ENCODE measurements at places on chromosomes 5 and 9.

- no peak for DNase-seq
Measured at GRCh38 chr9:38023661-38024035, 45.4 kb downstream of the SHB start.

DNA sequence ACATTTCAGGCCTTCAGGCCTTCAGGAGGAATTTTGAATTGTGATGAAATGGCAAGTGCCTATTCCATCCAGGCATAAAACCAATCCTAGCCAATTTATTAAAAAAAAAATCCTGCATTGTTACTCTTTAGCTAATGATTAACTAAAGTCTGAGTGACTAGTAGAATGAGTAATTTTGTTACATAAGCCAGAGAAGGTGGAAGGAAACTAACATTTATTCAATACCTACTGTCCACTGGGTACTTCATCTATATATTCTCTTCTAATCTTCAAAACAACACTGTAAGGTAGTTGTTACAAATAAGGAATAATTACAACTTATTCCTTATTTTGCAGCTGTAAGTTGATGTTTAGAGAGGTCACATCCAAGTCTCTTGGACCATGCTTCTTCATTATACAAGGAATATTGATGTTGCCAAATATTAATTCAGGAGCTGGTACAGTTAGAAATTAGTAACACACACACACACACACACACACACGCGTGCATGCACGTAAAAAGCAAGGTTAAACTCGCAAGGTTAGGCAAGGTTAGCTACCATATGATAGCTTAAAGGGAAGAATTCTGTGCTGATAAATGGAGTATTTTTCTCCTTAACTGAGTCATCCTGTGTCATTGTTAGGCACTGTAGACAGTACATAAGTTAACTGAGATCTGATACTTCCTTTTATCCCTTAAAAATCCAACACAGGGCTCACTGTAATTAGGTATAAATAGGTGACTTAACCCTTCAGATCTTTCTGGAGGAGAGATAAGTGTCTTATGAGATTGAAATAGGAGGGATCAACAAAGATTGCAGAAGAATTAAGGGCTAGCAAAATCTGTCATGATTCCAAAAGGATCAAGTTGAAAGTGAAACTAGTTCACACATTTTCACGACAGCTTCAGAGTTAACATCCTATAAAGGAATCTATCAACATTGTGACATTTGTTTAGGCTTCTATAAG is 596.9 kb downstream of the PDE4D start:
- no peak for DNase-seq

- no peak for DNase-seq
Measured at GRCh38 chr5:136506131-136506530, 140.8 kb upstream of the TRPC7 start.

DNA sequence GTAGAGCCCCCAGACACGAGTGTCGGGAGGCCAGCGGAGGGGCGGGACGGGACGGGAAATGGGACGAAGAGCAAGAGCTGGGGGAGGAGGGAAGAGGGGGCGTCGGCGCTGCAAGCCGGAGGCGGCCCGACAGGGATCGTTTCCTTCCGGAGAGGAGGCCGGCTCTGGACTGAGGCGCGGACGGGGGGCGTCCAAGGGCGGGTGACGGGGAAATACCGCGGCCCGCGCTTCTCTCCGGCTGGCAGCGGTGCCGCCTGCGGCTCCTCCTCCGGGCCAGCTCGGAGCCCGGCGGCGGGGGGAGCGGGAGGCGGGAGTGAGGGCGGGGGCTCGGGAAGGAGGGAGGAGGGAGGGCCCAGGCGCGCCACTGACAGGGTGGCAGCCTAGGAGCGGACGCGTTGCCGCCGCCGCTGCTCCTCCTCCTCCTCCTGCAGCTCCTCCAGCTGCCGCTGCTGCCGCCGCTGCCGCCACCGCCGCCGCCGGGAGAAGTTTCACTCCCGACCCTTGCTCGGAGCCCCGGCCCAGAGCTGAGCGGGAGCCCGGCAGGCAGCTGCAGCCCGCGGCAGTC is at the start of gene CHSY3:
TSS of gene CHSY3 (plus strand) at position 364 of the 565 bp plus-strand sequence.
- DNase-seq = no peak

DNA sequence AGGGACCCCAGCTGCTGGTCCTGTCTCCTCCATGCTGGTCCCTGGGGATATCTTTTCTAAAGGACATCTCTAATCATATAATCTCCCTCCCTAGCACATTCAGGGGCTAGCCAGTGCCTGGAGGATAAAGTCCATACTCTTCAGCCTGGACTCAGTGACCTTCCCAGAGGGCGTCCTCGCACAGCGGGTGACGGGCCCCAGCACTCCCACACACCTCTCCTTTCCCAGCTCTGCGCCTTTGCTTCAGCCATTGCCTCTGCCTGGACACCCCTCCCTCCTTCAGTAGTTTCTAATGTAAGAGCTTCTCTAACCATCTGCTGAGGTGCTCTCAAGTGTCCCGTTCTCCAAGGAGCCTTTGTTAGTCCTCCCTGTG is 15.2 kb upstream of the TNIP1 start:
- DNase-seq = no peak

DNA sequence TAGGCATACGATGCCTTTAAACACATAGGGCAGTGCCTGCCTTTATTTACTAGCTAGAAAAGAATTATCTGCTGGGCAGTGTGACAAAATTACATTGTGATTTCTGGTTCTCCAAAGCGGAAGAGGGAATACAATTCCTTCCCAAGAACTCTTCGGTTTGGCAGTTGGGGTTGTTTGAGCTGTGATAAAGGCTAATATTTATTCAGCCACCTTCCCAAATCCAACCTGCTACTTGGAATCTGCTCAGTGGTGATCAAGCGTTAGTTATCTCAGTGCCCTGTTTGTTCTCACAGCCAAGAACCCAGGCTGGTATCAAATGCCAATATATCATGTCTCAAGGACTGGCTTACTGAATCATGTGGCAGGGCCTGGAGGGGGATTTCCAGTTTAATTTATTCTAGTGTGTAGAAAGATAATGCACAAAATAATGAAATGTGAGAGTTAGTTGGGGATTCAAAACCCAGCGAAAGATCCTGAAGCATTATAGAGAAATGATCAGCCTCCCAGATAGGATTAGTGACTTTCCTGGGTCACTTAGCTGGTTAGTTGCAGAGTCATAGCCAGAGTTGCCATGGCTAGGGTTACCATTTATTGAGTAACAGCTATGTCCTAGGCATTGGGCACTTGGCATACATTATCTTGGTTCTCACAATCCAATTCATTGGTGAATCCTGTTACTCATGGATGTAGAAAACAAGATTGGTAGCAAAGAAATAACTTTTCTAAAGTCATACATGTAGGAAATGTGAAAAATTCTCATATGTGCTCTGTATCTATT is 457.0 kb upstream of the KLF4 start:
- DNase-seq = no peak
